LoVo (cell line): ENCODE measurements at places on chromosomes 12 and 14.

GRCh38 chr14:54572316-54572715 is 5.4 kb downstream of the SAMD4A start:
- no peak for DNase-seq

GRCh38 chr14:39265806-39266524 is 32.2 kb downstream of the MIA2 start:
- no peak for DNase-seq

- no peak for DNase-seq
These were observed 243 bp upstream of the TOMM20L start for GRCh38 chr14:58395562-58395811.

GRCh38 chr14:35215110-35215813 is 76.9 kb upstream of the PSMA6 start:
- DNase-seq: peak; percentile 16

- DNase-seq: no peak
These were observed 68.5 kb downstream of the FBXO34 start for GRCh38 chr14:55339770-55340169.
